ENCODE measurements at places on chromosomes 2 and 18. TPM values are rescaled to one million over a fixed set of nuclear protein-coding genes. Genes with fewer than 3 reads are reported as not detected.

- no peak for DNase-seq
Observed at GRCh38 chr2:132824716-132825115, 154.7 kb upstream of the LYPD1 start.

SEPTIN10 gene
- total RNA-seq: 69.1 TPM

DNA sequence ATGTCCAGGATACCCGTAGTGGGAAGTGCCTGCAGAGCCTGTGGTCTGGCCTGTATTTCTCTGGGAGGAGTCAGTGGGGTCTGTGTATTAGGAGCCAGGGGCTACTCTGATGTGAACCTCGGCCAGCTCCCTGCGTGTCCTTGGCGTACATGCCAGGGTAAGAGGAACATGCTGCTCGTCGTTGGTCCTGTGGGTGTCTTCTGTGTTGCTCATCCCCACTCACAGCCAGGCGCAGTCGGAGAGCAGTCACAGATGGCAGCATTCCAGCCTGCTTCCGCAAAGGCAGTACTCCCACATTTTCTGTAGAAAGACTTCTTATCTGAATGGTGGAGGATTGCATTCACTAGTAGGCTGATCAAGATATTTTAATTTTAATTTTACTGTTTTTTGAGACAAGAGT is 84.9 kb downstream of the DGKD start:
- no peak for DNase-seq

NDC80 gene
- total RNA-seq: 13.4 TPM

DNA sequence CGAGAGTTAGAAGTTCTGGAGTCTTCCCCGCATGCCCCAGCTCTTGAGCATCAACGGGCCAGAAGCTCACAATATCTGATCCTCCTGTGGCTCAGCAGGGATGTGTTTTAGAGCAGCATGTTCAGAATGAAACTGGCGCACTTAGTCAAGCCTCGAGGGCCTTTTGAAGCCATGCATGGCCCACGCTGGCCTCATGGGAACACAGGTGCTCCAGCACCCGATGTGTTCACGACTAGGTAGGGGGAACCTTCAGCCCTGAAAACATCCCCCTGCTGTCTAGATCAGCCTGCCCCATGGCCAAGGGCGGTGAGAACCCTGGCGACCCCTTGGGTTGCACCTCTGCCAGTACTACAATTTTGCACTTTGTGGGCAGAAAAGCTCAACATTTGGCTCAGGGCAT is 32.8 kb downstream of the MSH6 start:
- no peak for DNase-seq

ESPNL gene
- total RNA-seq: 0.38 TPM

DNA sequence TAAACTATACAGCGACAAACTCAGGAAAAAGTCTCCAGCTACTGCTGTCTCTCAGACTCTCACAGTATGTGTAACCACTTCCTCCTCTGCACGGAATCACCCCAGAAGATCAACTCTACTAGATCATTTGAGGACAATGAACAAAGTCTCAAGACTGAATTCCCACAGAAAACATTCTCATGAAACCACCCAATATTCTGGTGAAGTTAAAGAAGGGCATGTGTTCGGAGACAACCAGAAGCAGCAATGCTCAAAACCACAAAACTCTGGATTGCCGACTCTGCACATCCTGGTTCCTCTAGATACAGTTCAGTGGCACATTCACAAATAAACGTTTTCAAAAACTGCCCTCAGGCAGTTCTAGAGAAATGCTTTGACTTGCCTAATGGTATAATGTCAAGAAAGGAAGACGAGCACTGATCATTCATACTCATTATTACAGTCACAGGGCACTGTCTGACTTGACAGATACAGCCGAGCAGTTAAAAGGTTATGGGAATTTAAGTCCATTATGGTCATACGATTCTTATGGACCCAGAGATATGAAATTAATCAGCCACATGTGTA is 91.9 kb upstream of the STK17B start:
- DNase-seq: no peak

DNA sequence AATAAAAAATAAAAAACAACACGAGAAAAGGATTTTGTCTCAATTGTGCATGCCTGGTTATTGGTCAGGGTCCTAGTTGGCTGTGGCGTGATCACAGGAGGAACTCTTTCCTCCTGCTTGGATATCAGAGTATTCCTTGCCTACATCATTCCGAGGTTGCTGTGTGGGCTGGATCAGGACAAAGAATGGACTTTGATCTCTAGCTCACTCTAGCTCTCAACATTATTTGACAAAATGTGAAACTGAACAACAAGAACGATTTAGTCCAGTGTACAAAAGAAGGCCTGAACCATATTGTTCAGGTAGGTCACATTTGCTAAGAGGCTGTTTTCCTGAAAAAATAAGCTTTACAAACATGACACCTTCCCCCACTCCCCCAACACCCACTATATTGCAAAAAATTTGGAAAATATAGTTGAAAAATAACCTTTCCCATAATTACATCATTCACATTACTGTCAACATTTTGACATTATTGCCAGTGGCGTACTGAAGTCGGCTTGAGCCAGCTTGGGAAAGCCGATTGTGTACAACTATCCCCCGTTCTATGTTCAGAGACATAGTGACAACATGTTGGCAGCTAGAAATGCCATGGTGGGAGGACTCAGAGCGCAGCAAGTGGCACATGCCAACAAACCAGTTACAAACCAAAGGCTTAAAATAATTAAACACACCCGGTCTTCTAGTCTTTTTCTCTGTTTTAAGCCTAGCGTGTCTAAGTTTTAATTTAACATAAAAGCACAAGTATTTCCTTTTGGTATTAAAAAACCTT is 179.0 kb downstream of the LPIN1 start:
- DNase-seq: no peak

DNA sequence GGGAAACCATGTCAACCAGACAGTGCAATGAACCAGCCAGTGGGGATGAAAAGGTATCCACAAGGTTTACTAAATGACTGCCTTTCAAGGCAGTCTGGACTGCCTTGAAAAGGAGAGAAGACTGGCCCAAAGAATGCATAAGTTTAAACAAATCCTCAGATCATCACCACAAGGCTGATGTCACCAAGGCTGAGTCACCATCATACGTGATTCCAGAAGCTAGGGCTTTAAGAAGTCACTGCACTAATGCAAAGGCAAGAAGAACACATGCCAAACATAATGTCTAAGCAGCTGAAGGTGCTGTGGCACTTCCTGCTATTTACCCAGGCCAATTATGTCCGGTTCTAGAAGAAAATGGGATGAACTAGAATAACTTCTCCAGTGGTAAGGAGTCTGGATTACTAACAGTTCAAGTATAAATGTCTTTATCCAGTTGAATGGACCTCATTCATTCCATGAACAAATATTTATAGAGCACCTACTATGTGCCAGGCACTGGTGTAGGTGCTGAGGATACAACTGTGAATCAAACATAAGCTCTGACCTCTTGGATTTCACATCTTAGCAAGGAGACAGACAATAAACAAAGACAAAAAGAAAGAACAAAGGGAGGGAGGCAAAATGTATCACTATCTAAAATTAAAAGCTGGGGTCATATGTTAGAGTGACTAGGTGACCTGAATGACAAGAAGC is 37.6 kb upstream of the ONECUT2 start:
- no peak for DNase-seq

L3MBTL4 gene
- 15.9 TPM for total RNA-seq

DNA sequence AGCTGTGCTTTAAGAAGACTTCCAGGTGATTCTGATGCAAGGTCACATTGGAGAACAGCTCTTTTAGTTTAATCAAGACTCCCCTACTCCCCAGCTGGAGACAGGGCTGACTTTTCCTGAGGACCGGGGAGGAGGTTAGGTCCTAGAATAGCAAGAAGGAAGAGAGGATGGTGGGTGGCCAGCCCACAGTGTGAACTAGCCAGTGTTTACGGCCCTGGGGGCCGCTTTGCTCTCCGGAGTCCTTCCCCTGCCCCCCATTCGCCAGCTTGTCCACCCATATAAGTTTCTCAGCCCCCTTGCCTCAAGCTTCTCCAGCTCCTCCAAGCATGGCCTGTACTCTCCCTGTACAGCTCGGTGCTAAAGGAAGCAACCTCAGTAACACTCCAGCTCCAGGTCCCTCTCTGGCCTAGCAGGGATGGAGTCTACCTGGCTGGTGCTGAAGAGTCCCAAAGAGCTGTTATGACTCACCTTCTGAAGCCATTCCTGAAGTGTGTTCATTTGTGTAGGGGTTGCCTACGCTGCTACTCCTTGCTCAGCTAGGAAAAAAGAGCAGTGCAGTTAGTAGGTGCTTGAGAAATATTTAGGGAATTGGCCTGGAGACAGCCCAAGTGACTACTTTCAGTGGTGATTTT is 7.9 kb downstream of the INPP4A start:
- no peak for DNase-seq

ALPG gene
- total RNA-seq: not detected

UGT1A8 gene
- total RNA-seq: not detected

SPDYA gene
- total RNA-seq: 1.7 TPM

CFAP221 gene
- total RNA-seq: 4.5 TPM

- DNase-seq: no peak
Observed at GRCh38 chr2:240441326-240441992, 6.0 kb downstream of the GPC1 start.

DNA sequence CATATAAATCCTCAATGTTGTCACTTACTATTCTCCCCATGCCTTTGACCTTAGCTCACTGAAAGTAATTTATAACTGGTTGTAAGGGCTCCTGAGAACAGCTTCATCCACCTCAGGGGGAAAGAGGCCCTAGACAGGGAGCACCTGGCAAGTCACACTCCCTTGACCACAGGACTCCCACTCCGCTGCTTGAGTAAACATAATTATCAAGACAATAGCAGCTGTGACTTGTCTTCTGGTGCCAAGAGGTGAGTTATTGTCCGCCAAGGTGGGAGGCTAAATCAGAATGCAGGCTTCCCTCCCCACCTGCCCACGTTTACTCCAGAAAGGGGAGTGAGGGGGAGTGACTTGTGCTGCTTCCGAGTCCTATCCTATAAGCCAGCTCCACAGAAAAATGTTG is 230.6 kb upstream of the LRATD1 start:
- DNase-seq: no peak

DNA sequence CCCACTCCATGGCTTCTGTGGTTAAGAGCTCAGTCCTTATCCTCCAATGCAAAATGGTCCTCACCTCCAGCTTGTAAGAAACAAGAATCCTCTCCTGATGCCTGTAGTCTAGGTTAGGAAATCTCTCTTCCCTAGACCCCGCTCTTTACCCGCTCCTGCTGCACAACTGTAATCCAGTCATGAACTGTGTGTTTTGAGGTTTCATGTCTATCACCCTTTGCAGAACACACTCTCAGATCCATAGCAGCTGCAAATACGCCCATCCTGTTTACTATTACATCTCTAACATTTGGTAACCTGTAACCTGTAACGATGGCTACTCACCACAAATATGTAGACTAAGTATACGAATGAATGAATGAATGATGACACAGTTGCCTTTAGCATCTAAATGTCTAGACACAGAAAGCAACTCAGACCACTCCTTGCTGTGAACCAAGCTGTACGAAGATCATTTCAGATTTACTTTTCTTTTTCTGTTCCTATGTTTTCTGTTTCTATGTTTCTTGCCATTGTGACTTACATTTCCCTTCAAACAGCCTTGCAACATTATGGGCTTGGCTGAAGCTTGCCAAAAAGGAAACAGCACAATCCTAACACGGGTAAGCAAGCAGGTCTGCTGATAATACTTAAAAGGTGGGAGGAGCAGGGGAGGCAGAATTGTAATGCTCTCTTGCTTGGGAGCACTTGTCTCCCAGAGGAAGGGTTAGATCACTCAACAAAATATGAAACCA is 53.7 kb downstream of the EPHA4 start:
- DNase-seq: no peak

- no peak for DNase-seq
Observed at GRCh38 chr18:13412017-13412416, 193.5 kb downstream of the LDLRAD4 start.

DNA sequence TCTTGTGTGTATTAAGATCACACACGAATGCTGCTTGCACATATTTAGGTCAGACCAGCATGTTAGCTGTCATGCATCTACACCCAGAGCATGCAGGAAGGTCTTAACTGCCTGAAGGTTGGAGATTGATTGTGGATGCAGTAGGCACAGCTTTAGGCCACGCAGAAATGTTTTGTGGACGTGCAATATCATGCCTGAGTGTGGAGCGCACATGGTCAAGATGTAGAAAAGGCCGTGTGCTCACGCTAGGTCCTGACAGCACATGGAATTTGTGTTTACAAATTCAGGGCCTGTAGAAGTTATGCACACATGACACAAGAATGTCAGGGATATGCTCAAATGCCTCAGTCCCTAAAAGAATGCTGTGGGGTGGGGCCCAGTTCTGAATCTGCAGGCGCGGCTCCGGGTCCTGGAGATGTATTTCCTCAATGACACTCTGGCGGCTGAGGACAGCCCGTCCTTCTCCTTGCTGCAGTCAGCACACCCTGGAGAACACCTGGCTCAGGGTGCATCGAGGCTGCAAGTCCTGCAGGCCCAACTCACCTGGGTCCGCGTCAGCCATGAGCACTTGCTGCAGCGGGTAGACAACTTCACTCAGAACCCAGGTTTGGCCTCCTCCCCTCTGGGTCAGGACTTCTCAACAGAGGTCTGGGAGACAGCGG is 27.9 kb downstream of the MARCO start:
- no peak for DNase-seq

DNA sequence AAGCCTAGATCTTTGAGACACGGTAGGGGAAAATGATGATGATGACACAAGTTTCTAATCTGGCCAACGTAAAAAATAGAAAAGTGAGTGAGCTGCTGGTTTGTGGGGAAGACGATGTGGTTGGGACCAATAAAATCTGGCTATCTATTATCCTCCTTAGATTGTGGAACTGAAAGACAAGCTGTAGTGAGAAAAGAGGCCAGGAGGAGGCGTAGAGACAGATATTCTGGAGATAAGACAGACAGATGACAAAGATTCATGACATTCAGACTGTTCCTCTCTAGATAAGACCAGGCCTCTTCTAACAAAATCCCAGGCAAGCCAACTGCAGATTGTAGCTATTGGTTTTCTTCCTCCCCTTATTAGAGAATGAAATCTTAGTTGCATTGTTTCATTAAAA is 376.3 kb upstream of the UBE2E3 start:
- DNase-seq: no peak

GRCh38 chr2:64214281-64215115 is 70.3 kb upstream of the PELI1 start:
- no peak for DNase-seq

GRCh38 chr2:143807671-143808070 is 678.5 kb downstream of the ARHGAP15 start:
- DNase-seq: no peak

RAB6C gene
- total RNA-seq: 0.16 TPM

- DNase-seq: no peak
Observed at GRCh38 chr2:131572175-131572574, 44.5 kb downstream of the CCDC74A start.

DNA sequence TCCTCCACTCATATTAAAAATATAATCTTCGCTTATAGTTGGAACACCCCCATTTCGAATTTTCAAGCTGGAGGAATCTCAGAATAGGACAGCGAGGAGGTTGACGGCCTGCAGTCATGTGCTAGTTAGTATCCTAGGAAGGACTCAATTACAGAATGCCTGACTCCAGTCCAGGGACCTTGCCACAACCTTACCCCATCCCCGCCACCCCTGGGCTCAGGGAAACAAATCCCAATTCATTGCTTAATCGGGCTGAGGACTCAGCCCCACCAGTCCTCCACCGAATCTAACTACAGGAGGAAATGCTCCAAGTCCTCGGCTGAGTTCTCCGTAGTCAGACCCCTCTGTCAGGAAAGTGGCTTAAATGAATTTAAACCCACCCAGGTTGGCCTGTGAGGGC is 31.7 kb upstream of the ZBTB7C start:
- DNase-seq: no peak
